ENCODE measurements at places on chromosomes 3 and 15.
A peak's percentile ranks its signal among the peaks of the same experiment; 100 is the strongest.

DNA sequence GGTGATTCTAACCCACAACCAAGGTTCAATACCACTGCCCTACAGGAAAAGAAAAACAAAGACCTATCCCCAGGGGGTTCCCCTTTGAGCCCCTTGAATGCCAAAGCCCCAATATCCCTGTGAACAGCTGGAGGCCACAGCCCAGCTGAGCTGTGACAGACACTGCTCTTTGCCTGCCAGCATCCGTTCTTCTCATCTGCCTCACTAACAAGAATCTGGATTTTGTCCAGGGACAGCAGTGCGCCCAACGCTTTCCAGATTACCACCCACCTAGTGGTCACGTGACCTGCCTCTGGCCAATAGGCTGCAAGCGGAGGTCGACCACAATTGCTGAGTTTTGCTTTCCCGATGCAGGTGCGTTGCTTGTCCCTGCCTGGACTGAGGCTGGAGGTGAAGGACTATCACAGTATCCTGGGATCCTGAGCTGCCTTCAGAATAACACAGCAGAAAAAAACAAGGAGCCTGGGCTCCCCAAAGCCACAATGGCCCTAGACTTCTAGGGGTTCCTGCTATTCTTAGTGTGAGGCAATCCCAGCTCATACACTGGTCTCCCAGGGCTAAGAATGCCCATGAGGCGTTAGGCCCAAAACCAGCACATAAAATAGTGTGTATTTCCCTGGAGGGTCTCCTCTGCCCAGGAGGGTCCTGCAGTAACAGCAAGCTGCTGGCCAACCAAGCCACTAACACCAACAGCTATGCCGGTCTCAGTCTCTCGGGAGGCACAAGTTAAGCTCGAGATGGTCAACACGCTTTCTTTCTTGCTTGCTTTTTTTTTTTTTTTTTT is 13.8 kb downstream of the BDH1 start:
- DNase-seq: no peak

DNA sequence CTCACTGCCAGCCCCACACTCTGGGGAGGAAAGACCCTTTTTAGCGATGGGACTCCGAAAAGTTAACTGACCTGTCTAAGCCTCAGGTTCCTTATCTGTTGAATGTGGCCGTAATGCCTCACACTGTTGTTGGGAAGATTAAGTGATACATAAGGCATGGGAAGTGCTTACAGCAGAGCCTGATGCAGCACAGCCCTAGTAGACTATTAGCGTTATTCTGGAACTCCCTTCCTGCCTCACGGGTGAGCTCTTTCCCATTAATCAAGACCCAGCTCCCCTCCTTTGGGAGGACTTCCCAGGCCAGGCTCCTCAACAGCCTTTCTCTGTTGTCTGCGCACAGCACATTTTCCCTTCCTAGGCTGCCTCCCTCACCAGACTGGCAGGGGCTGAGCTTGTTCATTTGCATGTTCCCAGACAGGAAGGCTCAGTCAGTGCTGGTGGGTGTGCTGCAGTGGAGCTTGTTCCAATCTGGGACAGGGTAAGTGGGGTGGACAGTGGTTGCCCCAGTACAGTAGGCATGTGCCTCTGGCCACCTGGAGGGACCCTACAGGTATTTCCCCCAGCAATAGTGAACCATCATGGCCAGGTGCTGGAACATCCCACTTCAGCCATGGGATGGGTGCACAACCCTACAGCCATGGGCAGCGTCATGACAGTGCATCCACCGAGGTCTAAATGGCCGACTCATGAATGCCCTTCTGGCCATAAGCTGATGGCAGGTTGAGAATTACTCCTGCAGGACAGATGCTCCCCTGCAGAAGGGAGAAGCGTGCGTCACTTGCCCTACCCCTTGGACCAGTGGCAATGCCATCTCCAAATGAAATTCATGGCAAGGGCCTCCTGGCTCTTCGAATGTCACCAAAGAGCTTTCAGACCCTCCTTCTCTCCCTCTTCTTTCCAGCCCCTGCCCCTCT is 5.8 kb upstream of the PSTPIP1 start:
- DNase-seq: no peak

DNA sequence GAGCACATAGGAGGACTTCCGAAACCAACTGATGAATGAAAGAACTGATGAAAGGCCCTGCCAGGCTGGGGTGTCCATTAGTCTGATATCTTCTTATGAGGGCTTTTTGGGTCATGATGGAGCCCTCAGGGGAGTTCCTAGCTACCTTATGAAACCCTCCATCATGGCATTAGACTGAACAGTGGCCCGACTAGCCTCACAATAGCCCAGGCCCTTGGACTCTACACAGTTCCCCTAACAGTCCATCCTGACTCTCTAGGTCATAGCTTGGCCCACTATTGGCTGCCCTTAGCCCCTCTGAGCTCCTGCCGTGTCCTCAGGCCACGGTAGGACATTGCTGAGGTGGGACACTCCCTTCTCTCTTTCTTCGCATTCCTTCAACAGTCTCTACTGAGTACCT is 365.9 kb downstream of the CACNA2D3 start:
- DNase-seq: no peak

GRCh38 chr3:42819351-42819965 is 10.2 kb downstream of the ACKR2 start:
- DNase-seq: no peak

DNA sequence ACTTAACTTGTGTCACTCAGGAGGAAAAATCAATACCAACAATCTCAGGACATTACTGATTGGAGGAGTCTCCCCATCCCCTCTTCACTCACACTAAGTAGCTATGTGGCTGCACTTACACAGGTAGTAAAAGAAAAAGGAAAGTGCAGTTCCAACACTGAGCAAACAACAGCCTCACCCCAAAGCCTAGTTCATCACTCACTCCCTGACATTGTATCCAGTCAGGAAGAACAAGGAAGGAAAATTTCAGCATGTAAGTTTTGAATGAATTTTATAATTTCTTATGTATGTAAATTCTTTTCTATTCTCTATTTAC is 273.4 kb downstream of the IGSF11 start:
- DNase-seq: no peak

- no peak for DNase-seq
Measured at GRCh38 chr15:78599189-78599588, 21.6 kb downstream of the CHRNA3 start.

- DNase-seq: no peak
Measured at GRCh38 chr15:67900621-67901147, 60.8 kb upstream of the RNU6-1 start.

DNA sequence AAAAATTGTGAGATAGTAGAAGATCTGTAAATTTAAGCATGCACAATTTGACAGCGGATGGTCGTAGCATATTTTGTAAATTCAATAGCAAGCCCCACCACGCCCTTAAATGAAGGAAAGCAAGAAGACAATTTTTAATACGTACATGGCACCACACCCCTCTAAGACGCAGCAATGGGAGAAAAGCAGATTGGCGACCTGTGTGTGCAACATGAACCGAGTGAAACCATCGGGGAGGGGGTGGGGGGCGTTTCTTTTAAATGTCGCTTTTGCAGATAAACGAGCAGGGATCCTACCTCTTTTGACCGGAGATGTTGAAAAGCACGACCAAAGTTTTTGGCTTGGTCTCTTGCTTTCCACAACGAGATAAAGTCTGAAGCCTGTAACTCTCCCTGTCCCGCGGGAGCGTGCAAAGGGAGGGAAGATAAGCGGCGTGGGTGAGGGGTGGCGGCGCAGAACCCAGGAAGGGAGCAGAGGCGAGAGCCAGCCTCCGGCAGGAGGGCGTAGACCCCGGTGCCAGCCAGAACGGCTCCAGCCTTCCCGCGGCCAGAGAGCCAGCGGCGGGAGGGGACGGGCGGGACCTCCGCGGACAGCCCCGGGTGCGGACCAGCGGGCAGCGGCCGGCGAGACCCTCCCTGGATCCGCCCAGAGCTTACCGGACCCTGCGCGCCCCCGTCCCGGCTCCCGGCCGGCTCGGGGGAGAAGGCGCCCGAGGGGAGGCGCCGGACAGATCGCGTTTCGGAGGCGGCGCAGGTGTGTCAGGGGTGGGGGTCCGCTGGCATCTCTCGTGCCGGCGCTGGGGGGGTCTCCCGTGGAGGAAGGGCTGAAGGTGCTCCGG is at the start of gene CHL1:
CHL1 (plus strand) TSS at position 453 of the 838 bp plus-strand sequence. CDS start 123,014 bp downstream, outside the sequence.
- no peak for DNase-seq

GRCh38 chr3:178558637-178559036 is 22.4 kb downstream of the KCNMB2 start:
- peak; percentile 83 for DNase-seq

- peak; percentile 17 for DNase-seq
Measured at GRCh38 chr3:13884851-13885703, 5.2 kb upstream of the WNT7A start.

GRCh38 chr3:125037498-125038150 is 18.2 kb downstream of the HEG1 start:
- no peak for DNase-seq

GRCh38 chr15:25694239-25694584 is 168.9 kb downstream of the ATP10A start:
- peak; percentile 12 for DNase-seq

GRCh38 chr3:190288836-190289235 is 33.4 kb downstream of the CLDN1 start:
- no peak for DNase-seq

- DNase-seq: no peak
Measured at GRCh38 chr3:161337311-161337710, 34.0 kb downstream of the SPTSSB start.

- no peak for DNase-seq
Measured at GRCh38 chr3:51686512-51687215, 15.6 kb downstream of the TEX264 start.

GRCh38 chr3:14796403-14797077 is 22.2 kb upstream of the FGD5 start:
- DNase-seq: no peak

DNA sequence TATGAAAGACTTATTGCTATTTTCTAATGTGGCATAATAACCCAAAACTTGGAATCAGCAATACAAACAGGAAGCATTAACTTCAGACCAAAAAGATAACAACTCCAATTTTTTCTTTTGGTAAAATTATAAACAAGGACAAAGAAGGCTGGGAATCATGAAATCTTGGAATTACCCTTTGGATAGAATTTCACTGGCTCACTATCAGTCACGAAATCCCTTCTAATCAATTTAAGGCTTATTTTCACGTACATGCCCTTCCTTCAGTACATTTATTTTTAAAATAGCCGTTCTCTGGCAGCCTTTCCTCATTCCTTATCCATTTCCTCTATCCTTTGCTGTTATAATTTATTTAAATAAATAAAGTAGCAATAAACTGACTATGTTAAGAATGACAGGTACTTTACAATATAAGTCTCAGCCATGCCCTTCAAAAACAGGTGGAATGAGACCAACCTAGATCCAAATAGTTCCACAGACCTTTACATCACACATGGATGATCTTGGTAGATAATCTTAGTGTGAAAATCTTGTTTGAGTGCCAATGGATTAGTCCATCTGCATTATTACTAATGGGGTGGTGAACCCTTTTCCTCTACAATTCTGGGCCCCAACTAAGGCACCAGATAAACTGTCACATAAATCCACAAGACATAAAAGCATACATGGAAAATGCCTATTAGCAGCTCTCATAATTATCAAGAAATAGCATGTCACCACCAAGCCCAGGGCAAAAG is 38.9 kb downstream of the ABI3BP start:
- DNase-seq: no peak

DNA sequence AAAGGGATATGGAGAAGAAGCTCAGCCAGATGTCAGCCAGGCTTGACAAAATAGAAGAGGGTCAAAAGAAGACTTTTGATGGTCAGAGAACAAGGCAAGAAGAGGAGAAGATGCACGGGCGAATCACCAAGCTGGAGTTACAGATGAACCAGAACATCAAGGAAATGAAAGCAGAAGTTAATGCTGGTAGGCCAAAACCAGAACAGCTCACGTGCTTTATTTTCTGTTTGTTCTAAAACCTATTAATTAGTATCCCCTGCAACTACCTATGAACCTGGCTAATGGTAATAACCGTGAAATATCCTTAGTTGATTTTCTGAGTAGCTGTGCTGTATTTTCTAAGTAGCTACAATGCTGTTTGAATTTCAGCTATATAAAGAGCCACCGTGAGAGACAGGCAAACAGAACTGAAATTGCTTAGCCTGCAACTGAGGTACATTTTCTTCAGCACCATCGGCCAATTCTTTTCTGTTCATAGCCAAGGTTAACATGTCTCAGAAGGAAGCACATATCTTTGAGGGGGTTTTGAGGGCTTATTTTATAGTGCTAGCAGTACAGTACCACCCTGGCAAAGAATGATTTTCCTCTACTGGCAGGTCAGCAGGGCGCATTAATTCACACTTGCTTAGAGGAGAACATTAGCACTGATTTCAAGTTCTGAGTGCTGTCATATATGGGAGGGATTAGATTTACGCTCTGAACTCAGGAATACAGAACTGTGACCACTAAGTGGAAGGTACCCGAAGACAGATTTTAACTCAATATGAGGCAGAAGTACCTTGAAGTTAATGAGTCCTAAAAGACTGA is 78.9 kb downstream of the FAM81A start:
- DNase-seq: no peak

DNA sequence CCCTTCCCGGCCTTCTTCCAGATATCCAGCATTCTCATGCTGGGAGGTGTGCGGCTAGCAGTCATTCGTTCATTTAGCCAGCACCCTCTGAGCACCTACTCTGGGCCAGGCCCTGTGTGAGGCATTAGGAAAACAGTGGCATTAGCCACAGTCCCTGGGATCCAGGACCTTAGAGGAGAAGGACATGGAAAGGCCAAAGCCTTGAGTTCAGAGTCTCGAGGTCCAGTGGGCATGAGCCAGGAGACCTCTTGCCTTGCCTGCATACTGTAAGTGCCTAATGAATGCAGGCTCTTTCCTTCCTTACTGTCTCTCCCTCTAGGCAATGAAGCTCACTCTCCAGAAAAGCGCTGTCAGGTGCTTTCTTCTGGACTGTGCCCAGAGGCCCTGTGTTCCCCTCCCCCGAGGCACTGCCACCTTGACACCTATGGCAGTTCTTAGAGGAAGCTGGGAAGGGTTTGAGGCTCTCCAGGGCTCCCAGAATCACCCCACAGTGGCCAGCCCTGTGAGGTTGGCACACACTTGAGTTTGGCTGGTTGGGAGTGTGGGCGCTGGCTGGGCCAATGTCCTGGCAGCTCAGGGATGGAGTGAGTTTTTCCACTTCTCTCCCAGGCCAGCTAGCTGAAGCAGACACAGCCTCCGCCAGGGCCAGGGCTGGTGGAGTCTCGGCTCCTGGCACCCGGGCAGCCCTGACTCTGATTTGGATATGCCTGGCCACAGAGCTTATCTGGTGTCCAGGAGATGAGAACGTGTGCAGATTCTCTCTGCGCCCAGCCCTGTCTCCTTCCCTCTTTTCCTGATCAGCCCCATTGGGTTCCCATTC is 5.4 kb downstream of the CORO2B start:
- no peak for DNase-seq

DNA sequence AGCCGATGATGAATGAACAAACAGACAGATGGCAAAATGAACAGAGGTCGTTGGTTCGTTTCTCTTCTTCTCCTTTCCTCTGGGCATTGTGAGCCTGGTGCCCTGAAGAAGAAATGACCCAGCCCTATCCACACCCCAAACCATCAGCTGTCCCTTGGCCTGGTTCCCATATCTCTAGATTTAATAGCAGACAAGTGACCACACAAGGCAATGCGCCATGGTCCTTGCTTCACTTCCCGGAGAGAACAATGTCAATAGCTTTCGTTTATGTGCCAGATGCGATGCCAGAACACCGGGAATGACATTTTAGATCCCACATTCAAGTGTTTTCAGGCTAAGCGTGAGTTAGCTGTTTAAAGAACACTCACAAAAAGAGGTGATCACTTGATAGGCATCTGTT is 17.7 kb downstream of the POC1A start:
- no peak for DNase-seq

GRCh38 chr3:152937234-152937633 is 102.3 kb downstream of the P2RY1 start:
- no peak for DNase-seq

GRCh38 chr3:188390343-188390718 is 236.4 kb downstream of the LPP start:
- no peak for DNase-seq

GRCh38 chr3:18609187-18609586 is 184.0 kb upstream of the SATB1 start:
- DNase-seq: no peak

Data from Caki2 (cell line).